ENCODE measurements at places on chromosomes 12 and 14.
A peak's percentile ranks its signal among the peaks of the same experiment; 100 is the strongest.

DNA sequence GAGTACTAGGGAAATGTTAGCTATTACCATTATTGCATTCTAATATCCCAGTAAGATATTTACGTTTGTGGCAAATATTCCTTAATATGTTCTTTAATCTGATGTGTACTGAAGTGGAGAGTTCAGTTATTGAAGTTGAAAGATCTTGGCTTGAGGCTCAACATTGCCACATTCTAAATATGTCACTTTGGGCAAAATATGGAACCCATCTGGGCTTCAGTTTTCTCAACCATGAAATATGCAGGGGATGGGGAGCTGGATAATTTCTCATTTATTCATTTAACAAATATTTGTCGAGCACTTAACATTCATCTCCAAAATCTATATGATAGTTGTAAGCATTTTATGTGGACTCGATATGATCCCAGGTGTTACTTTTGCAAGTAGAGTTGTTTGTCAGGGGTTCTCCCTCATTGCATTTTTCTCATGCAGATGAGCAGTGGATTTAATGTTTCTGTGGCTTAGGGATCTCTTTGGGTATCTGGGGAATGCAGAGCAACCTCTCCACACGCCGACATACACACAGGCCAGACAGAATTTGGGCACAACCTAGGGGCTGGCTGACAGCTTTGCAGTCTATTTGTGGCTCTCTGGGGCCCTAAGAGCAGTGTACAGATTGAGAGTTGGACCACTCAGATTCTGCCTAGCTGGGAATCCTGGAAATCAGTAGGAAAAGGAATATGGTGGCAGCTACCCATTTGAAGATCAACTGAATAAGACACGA lies 26.6 kb upstream of the APPL2 start:
- no peak for DNase-seq

GRCh38 chr12:108714866-108715265 lies 16.5 kb downstream of the CORO1C start:
- DNase-seq = no peak

- DNase-seq = no peak
Observed at GRCh38 chr14:81982046-81982445, 448.4 kb upstream of the SEL1L start.

GRCh38 chr14:59870277-59871165 lies at the start of gene RTN1:
Gene RTN1 (minus strand): TSS chr14:59870776. CDS start chr14:59870630, 146 bp downstream.
- no peak for DNase-seq

- DNase-seq = no peak
Observed at GRCh38 chr12:108571609-108572165, 9.3 kb downstream of the ISCU start.

DNA sequence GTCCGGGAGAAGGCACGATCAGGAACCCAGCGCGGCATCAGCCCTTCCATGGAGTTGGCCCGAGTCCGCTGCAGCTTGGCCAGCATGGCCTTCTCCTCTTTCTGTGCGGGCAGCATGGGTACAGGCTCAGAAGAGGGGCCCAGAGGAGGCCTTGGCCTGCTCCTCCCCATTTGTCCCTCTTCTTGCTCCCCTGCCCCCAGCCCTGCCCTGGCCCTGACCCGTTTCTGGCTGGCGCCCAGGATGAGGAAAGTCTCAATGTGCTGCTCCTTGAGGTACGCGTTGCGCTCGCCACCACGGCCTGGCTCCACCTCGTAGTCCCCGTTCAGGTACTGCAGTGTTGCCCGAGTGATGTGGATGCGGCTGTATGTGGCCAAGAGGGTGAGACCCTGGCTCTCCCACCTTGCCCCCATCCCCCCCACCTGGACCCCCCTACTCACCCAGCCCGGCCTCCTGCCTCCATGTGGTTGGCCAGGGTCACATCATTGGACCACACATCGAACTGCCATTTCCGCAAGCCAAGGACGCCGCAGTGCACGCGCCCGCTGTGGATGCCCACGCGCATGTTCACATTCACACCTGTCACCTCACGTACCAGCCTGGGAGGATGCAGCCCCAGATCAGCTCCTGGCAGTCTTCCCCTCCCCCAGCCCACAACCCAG lies 12.8 kb downstream of the ADCY6 start:
- no peak for DNase-seq

GRCh38 chr14:58408681-58409215 lies 13.0 kb downstream of the TOMM20L start:
- DNase-seq = no peak

DNA sequence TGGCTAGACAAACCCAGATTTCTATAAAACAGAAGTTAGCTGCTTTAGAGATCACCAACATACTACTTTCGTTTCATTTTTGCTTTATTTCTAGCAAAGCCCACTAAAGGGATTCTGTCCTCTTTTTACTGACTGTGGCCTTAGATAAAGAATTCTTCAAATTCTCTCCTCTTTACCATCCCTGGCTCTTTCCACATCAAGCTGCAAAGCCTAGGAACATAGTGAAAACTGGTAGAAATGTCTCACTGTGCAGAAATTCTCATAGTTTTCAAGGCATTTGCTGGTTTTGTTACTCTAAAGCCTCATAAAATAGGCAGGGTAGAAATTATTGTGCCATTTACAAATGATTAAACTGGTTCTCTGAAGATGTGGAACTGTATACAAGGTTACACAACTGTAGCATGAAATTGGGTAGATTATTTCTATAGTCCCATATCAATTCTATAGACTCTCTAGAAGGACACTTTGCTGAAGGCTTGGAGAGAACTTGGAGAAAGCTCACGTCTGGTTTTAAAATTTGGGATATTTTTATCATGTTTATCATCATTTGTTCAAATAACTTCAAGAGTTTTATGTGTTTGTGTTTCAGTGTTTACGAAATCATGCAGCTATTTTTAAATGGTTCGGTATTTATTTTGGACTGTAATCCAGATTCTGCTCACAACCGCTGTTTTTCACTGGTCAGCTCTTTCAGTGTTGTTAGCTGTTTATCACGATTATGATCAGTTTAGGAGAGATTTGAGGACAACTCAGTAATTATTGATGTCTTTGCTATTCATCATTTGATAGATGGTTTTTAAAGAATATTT lies 36.7 kb upstream of the CSRP2 start:
- no peak for DNase-seq

DNA sequence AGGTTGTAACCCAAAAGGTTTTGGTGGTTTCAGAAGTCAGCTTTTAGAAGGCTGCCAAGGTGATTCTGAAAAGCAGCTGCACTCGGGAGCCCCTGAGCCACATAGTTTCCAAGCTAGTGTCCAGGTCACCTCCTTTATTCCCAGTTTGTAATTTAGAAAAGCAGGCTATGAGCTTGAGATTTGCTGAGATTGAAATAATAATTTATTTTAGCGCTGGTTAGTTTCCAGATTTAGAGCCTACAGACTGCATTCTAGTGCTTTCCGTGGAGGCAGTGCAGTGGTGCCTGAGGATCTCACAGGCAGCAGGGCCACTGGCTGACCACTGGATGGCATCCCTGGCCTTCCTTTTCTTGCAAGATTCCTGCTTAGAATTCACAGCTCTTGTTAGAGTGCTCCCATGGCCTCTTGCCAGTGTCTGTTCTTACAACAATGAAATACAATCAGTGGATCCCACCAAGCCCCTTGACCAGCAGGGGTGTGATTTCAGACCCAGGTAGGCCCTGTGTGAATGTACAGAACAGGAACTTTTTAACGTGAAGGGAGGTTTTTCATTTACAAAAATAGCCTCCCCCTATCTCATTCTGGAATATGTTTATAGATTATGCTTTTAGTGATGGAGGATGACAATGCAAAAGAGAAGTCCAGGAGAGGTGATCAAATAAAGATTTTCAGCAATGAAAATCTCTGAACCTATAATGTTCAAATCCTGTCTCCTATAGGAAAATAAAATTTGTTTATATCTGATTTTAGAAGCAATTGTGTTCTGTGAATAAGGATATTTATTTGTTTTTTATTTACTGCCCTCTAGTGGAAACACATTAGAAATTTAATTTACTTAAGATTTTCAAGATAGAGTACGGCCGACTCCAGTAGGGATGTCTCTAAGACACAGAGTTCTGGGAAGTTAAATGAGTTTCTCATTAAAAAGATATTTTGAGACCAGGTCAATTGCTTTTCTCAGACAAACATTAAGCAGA lies 362.1 kb upstream of the STXBP6 start:
- DNase-seq = no peak

DNA sequence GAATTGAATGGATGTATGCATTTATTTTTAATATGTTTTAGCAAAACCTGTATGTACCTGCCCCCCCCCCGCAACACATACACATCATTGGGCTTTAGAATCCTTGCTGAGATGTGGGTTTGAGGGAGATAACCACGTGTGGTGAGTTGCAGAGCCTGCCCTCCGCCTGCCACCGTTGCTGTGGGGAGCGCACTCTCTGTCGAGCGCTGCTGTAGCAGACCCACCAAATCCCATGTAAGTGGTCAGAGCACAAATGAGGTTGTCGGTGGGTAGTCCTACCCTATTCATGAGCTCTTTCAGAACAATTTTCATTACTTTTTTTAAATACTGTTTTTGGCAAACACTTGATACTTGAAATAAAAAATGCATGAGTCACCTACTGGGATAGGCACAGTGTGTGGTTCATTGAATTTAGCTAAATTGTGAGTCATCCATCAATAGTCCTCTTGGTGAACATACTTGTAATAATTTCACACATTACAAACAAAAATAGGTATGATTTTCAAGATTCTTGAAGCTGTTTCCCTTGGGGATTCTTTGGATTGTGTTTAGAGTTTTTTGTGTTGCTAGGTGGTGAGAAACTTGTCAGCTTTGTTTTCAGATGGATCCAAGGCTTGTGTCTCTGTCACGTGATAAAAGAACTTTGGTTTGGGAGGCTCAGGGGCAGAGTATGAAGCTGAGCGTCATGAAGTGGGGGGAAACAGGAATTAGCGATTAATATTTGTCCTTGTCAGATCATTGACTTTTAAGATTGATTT lies 107.6 kb downstream of the PTCSC3 start:
- DNase-seq = no peak

GRCh38 chr12:116939734-116940133 lies 29.0 kb downstream of the FBXW8 start:
- no peak for DNase-seq

DNA sequence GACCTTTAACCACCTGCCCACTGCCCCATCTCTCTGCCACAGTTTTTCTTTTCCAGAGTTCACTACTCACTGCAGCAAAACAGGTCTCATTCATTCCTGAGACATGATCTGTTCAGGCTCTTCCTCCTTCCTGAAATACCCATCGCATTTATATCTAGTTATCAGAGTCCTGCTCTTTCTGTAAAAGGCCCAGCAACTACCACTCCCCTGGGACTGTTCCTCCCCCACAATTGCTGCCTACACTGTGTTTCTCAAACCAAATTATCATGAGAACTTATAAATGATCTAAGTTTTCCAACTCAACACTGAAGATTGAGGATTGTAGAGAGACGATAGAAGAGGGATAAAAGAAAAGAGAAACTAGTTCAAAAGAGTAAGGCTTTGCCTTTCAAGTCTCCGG lies 40.8 kb upstream of the EPS8 start:
- DNase-seq = no peak

- DNase-seq = no peak
Observed at GRCh38 chr12:92334552-92334951, 188.9 kb upstream of the BTG1 start.

DNA sequence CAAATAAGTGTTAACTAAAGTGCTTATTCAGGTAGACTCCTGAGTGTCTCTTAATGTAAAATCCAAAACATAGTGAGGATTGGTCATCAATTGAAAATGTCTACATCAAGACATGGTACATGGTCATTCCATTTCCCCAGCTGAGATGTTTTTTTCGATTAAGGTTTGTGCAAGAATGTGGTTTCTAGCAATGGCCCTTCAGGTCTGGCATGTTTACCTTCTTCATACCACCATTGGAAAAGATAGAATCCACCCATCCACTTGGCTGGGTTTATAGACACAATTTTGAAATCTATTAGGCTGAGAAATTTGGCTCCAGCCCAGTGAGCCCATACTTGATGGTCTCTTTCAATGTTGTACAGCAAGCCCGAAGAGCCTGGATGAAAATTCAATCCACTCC lies 145.9 kb downstream of the ANO4 start:
- DNase-seq = no peak

DNA sequence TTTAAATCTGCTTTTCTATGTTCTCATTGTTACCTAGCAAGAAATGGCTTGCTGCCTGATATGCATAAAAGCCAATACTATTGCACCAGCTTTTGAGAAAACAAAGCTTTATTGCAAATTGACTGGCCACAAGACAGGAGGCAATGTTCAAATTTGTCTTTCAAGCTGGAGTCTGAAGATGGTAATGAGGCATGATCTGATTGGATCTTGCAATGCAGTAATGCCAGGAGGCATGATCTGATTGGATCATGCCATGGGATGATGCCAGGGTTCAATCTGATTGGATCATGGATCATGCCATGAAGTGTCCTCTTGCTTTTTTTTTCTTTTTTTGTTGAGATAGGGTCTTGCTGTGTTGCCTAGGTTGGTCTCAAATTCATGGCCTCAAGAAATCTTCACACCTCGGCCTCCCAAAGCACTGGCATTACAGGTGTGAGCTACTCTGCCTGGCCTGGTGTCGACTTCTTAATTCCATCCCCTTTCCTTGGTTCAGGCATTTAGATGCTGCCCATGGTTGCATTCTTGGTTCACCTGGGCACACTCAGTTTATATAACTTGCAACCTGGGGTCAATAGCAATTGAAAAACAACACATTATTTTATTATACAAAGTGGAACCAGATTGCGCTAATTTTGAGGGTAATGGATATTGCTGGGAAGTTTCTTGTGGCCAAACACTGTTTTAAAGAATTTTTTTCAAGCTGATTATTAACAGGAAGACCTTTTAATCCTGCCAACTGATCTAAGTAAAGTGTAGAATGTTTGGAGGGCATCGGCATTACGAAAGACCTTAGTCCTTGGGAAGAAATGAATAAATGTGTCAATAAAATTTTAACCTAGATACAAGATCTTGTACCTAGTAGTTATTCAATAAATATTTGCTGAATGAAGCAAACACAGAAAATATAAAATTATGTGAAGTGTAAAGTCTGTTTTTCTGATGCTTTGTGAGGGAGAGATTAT lies 38.8 kb downstream of the HSD17B6 start:
- no peak for DNase-seq

GRCh38 chr12:76706101-76706500 lies 57.8 kb upstream of the ZDHHC17 start:
- DNase-seq = peak; percentile 2
